ENCODE measurements at places on chromosomes 1 and 21. TPM values are rescaled to one million over a fixed set of nuclear protein-coding genes. Genes with fewer than 3 reads are reported as not detected.

FAM72C gene
- total RNA-seq, result 0.13 TPM

CAPZB gene
- total RNA-seq, result 171 TPM

NR1I3 gene
- not detected for total RNA-seq

FAM131C gene
- total RNA-seq, result not detected

CASQ2 gene
- total RNA-seq, result 147 TPM

GJC2 gene
- 5.1 TPM for total RNA-seq

CTSE gene
- not detected for total RNA-seq

TMCO4 gene
- total RNA-seq, result 19.8 TPM

KRTAP21-2 gene
- total RNA-seq, result not detected

GBP7 gene
- total RNA-seq, result not detected
